ENCODE measurements at places on chromosomes 16 and 17.

- DNase-seq = no peak
Observed at GRCh38 chr16:74439685-74440084, 18.4 kb upstream of the CLEC18B start.

DNA sequence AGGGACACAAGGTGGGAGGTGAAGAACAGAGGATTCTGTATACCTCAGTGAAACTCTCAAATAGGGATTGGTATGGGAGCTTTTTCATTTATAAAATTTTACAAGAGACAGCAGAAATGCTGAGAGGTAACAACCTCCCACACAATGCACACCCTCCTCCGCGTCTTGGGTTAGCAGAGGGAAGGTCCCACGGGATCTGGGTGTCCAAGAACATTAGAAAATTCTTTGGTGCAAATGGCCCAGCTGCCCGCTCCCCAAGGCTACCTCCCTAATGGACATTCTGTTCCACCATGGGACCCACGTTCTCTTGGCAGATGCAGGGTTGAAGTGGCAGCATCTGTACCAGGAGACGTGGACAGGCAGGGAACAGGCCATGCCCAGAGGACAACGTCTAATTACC, 22.5 kb downstream of the GPR139 start:
- no peak for DNase-seq

- DNase-seq = no peak
Observed at GRCh38 chr17:59775786-59776350, 68.4 kb downstream of the VMP1 start.

- DNase-seq = no peak
Observed at GRCh38 chr17:18888766-18889290, 30.9 kb downstream of the PRPSAP2 start.

DNA sequence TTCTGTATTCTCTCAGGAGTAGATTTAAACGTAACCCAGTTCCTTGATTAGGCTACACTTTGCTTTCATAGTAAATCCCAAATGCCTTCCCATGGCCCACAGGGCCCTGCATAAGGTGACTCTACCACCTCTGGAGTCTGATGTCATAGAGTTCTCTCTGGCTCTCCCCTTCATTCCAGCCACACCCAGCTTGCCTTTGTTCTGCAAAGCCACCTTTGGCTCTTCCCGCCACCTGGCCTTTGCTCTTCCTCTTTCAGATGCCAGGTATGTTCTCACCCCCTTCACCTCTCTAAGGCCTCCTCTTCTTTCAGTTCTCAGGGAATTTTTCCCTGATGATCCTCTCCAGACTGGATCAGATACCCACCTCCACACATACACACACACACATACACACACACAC, 141.3 kb upstream of the HSBP1 start:
- DNase-seq = no peak

DNA sequence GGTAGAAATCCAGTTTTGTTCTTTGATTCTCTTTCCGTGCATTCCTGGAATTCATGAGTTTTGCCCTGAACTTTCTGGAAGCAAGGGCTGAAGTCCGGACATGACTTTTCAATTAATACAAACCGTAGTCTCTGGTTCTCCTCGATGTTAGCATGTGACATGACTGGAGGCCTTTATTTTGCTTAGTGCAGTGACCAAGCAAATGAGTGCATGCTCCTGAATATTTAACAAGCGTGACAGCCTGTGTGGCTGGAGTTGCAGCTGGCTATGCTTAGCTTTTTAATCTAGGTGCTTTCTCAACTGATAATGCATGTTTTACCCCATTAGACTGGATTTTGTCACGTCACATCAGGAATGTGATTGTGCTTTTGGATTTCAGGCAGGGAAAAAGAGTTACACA, 302.1 kb downstream of the MAP2K6 start:
- no peak for DNase-seq

DNA sequence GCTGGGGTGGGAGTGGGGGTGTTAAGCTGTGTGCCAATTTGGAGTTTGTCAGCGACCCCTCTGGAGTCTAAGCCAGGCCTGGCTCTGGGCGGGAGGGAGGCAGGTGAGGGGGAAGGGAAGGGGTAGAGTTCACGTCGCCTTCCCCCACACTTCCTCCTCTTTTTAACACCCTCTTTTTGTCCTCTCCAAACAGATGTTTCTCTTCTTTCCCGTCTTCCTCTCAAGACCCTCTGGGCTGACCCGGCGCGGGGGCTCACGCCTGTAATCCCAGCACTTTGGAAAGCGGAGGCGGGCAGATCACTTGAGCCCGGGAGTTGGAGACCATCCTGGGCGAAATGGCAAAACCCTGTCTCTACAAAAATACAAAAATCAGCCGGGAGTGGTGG, 3.3 kb downstream of the HOXB1 start:
- no peak for DNase-seq

DNA sequence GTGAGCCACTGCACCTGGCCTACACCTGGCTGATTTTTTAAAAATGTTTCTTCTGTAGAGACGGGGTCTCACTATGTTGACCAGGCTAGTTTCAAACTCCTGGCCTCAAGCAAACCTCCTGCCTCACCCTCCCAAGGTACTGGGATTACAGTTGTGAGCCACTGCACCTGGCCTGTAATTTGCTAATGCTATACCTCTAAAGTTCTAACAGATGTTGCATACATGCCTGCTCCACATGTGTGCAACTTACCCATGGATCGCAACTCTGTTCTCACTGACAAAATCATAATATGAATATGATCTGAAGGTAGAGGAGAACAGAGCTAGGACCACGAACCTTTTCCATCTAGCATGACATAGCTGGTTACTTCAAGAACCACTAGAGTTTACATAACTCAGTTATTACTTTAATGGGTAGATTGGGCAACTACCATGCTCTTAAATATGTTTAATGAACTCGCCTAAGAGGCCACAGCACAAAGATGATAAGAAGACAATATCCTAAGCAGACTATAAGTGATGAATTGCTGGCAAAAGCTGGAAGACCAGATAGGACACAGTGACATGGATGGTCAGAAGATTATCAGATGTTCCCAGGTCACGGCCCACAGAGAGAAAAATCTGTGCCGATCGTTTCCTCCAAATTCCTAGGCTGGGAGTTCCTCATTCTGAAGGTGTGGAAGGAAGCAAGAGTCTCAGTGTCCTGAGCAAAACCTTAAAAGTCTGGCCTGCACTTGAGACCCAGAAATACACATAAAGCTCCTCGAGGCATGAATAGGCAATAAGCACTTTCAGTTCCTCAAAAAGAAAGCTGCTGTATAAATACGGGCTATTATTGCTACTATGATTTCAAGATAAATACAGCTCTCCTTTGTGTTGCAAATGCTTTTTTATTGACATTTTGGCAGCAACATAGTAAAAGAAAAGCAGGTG, 53.6 kb upstream of the ICAM2 start:
- DNase-seq = no peak

DNA sequence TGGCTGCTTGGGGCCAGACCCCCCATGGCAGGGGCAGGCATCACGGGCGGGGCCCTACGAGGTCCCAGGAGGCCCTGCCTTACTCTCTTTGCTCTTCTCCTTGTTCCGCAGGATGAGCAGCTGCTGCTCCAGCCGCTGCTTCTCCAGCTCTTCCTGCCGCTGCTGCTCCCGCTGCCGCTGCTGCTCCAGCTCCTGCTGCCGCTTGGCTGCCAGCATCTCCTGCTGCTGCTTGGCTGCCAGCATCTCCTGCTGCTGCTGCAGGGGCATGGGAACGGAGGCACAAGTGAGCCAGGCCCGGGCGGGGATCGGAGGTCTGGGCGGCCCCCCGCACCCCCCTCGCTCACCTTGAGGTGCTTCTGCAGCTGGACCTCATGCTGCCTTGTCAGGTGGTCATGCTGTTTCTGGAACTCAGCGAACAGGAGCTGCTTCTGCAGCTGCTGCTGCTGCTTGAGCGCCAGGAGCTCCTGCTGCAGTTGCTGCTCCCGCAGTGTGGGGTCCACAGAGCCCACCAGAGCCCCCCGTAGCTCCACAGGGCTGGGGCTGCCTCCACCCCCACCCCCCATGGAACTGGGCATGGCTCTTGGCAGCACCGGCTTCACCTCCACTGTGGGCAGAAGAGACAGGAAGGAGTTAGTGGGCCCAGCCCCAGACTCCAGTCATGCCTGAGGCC, 22.8 kb downstream of the G6PC3 start:
- DNase-seq = no peak

GRCh38 chr16:82331974-82332750, 162.1 kb upstream of the MPHOSPH6 start:
- no peak for DNase-seq

- DNase-seq = no peak
Observed at GRCh38 chr16:11424118-11424460, 78.8 kb downstream of the RMI2 start.

- DNase-seq = no peak
Observed at GRCh38 chr17:61487161-61487988, 35.2 kb downstream of the TBX4 start.

DNA sequence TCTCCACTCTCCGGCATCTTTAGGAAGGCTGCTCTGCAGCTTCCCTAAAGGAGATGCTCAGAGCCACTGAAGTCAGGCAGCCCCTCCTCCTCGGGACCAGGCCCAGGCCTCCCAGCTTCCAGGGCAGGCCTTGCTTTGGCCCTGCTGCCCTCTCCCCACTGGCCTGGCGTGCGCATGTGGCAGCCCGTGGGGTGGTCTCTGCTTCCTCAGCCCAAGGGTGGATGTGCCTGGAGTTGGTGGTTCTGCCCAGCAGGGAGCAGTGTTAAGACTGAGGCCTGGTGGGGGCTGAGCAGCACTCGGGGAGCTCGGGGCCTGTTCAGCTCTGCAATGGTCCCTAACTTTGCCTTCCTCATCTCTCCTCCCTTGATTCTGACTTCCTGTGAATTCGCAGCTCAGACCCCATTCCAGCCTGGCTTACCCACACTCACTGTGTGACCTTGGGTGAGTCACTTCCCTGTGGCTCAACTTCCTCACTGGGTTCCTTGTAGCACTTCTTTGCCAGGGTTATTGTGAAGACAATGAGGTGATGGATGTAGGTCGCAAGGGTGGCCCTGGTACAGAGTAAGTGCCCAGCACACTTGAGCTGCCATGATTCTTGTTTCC, 63.2 kb downstream of the NKD1 start:
- DNase-seq = no peak

GRCh38 chr17:17492571-17492970, 3.6 kb downstream of the RASD1 start:
- DNase-seq = no peak

DNA sequence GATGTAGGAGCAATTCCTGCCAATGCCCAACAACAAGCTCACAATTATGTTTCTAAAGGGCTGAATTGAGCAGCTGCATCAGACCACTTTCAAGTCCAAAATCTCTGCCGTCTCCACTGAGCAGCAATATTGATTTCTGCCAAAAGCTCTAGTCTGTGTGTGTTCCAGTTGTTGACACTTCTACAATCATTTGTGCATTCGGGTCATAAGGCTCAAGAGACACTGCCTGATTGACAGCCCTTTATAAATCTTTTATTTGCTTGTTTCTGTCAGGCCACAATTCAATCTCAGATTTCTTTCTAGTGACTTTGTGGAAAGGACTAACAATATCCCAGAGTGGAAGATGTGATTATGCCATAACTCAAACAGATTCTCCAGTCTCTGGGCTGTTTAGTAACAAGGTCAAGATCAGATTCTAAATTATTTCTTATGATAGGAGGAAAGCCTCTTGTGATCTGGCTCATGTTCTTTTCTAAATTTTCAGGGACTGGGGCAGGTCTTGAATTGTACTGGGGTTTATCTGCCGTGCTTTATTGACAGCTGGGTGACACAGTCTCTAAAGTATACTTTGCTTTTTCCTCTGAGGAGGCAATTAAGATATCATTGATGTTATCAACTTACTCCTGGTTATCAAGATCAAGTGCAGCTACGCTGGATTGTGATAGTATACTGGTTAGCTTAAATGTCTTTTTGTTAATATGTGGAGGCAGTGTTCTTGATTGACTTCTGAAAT, 377.1 kb downstream of the CNTNAP4 start:
- DNase-seq = no peak

GRCh38 chr17:43517161-43517560, 29.0 kb downstream of the ETV4 start:
- DNase-seq = no peak

GRCh38 chr17:60154616-60155426, 5.0 kb downstream of the CA4 start:
- no peak for DNase-seq

DNA sequence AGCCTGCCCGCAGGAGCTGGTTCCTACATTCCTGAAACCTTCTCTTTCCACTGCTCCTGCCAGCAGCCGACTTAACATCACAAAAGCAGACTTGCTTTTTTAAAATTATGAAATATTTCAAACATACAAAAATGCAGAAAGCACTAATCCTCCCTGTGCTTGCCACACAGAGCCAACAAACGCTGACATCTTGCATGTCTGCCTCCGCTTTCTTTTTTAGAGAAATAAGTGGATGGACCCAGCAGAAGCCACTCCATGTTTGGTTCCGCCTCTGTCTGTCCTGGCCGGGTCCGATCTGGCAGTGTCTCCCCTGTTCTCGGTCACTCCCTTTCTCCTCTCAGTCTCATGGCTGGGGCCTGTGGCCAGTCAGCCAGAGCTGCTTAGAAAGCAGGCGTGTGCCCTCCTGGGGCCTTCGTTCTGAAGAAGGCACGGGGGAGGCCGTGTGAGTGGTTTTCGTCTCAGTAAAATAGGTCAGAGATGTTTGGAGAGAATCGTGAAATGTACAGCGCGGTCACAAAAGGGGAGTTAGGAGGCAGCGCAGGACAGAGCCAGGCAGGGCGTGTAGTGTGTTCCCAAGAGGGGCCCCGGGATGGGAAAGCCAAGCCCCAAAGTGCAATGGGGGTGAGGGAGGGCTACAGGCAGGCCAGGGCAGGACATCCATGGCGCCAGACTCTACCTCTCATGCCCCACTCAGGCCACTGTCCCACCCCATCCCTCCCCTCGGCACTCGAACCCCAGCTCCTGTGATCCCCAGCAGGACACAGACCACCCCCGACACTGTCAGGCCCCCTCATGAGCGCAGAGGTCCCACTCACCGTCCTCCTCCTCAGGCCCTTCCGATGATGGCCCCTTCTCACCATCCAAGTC, 23.2 kb downstream of the MXRA7 start:
- DNase-seq = no peak

DNA sequence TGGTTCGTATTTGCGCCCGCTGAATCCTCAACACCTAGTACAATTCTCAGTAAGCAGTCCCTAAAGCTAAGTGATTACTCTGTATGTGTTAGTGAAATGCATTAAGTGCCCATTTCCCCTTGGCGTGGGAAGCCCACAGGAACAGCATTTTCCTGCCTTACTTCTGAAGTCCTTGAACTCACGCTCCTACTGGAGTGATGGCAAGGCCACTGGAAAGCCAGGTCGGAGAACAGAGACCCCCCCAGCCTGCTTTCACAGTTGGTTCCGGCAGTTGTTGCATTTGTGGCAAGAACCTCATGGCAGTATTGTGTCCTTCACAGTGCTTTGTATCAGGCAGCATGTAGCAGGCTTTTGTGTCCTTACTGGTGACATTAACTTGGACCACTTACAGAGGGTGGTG, 340.7 kb downstream of the CDH13 start:
- no peak for DNase-seq

GRCh38 chr17:3656755-3657587, 11.4 kb downstream of the TAX1BP3 start:
- no peak for DNase-seq

Measured in activated CD4-positive, alpha-beta T cell treated with anti-CD3 and anti-CD28 coated beads for 48 hours (primary cell).